Activated T-helper 2 cell treated with anti-CD3 and anti-CD28 coated beads, Interferon-gamma antibody, Interleukin-2, Interleukin-4, amounts not matched to agents 10 μg/mL and 5 μg/mL and 100 μg/mL, durations not matched to agents 14 hours and 24 hours and 36 hours (primary cell): ENCODE measurements at places on chromosomes 11 and 22. TPM values are rescaled to one million over a fixed set of nuclear protein-coding genes. Genes with fewer than 3 reads are reported as not detected.

DNA sequence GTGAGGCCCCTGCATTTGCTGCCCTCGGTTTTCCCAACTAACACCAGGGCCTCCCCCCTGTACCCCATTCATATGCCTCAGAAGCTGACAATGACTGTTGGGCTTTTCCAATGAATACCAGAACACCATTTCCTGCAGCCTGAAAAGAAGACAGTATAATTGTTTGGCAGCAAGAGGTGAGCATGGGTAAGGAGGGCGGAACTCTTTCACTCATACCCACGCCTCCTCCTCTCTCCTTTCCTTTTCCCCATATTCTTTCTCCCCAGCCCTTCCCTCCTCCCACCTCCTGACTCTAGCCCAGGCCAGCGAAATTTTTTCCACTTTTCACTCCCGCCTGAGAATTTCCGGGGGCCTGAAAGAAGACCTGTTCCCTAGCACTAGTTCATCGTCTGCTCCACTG is 58.0 kb upstream of the CHST1 start:
- no peak for DNase-seq

DNA sequence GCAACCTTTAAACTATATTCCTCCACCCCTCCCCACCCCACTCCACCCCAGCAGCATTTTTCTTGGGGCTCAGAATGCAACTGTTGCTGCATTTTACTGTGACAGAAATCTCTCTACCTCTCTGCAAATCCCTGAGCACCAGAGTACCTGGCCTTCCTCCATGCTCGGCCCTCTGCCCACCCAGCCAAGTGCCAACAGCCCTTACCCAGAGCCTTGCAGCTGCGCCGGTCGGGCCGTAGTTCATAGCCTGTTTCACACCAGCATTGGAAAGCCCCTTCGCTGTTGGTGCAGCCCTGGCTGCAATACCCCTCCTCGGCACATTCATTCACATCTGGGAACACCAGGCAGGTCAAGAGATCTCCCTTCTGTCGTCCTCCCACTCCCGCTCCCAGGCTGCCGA is 23.4 kb downstream of the LRP4 start:
- DNase-seq, result no peak

GRCh38 chr22:48251629-48252028 is 1489.2 kb downstream of the TBC1D22A start:
- DNase-seq, result no peak

- no peak for DNase-seq
Measured at GRCh38 chr11:76302996-76303395, 77.9 kb downstream of the THAP12 start.

GRCh38 chr11:21630934-21631478 is 561.9 kb upstream of the ANO5 start:
- DNase-seq, result no peak

- DNase-seq, result no peak
Measured at GRCh38 chr11:80103142-80103859, 662.5 kb upstream of the TENM4 start.

Gene XKR3
- total RNA-seq, result not detected in 2 replicates

Gene MN1
- total RNA-seq, result 0.09 and 0.16 TPM in 2 replicates

Gene IL17REL
- total RNA-seq, result not detected in 2 replicates

Gene TRIM21
- total RNA-seq, result 31.9 and 34.9 TPM in 2 replicates

Gene KCNE3
- not detected in 2 replicates for total RNA-seq
